ENCODE measurements at places on chromosomes 6 and 20.
A peak's percentile ranks its signal among the peaks of the same experiment; 100 is the strongest.

DNA sequence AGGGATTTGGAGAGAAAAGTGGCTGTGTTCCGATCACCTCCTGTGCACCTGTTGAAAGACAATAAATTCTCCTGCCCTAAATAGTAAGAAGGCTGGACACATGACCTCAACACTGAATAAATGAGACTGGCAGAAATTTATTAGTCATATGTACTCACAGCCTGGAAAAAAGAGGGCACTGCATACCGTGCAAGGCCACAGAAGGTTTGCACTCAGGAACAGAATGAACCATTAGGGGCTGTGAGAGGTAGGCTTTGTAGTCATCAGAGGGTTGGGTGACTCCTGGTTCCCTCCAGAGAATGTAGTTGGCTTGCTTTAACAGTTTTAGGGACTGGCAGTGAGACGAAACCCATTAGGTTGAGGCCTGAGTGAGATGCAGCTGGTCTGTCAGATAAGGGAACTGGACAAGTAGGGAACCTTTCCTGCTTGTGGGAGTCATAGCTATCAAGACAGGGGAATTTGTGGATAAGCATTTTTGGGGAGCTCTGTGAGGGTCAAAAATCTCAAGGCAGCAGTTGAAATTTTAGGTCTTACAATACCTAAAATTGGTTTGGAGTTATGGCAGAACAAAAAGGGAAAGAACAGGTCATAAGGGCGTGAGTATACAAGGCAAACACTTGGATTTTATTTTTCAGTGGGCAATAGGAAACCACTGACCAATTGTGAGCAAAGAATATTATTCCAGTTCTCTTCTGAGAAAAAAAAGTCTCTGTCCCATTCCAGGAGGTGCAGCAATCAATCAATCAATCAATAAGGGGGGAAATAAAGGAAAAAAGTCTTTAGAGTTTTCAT lies 67.9 kb upstream of the BTN3A2 start:
- DNase-seq, result no peak

GRCh38 chr6:6591778-6592465 lies 3.4 kb downstream of the LY86 start:
- DNase-seq, result no peak

DNA sequence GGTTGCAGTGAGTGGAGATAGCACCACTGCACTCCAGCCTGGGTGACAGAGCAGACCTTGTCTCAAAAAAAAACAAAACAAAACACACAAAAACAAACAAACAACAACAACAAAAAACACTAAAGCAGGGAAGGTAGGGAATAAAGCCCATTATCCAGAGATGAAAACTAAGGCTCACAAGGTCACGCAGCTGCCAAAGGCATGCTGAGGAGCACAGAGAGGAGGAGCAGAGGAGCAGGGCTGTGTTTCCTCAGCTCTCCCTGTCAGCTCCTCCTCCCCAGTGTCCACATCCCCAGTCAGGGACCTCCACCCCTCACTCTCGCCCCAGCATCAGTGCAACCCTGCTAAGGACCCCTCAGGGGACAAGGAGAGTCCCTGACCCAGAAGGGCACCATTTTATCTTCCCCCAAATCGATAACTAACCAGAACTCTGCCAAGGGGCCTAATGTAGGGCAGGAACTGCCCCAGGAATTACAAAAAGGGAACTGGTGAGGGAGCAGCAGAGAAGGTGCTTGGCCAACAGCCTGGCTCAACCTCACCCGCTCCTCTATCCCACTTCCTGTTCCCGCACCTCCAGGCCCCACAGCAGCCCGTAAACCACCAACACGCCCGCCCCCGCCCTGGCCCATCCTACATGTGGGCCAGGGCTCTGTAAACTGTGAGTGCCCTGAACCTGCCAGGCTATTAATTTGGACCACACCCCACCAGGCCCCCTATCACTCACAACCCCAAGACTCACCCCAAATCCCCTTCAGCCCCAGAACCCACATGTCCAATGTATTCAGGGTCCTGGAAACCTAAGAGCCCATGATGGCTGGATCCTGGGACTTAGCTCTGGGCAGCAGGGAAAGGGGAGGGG lies 9.0 kb downstream of the TEAD3 start:
- DNase-seq, result no peak

DNA sequence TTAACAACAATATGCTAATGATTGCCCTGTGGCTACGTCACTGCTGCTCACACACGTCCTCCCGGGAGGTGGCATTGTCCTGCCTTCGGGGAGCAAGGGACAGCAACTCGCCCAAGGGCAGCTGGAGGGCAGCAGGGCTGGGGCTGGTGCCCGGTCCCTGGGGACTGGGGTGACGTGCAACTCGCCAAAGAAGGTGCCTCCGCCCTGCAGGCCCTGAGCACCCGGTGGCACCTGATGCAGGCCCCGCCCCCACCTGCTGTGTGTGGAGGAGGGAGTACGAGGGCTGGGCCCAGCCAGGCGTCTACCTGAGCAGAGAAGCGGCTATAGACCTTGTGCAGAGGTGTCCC lies 64.8 kb upstream of the SLCO4A1 start:
- DNase-seq, result no peak

DNA sequence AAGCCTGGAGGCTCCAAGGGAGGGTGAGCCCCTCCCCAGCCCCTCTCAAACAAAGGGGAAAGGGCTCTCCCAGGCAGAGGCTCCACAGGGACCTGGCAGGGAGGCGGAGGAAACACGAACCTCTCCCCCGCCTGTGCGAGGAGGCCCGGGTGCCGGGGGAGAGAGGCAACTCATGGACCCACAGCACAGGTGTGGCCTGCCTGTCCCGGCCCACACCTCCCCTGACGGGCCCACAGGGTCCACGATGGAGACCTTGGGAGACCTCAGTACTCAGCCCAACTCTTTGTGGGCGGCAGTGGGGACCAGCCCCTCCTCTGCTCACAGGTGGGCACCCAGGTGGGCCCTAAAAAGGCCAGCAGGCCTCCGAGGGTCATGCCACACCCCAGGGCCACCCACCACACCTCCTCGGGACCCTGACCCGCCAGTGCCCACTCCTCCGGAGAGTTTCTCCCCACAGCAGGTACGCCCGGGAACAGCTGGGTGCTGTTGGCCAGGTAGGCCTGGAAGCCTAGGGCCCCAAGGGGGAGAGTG lies 12.2 kb downstream of the LAMA5 start:
- DNase-seq, result no peak

- no peak for DNase-seq
Measured at GRCh38 chr6:155317186-155317585, 2.9 kb upstream of the TFB1M start.

DNA sequence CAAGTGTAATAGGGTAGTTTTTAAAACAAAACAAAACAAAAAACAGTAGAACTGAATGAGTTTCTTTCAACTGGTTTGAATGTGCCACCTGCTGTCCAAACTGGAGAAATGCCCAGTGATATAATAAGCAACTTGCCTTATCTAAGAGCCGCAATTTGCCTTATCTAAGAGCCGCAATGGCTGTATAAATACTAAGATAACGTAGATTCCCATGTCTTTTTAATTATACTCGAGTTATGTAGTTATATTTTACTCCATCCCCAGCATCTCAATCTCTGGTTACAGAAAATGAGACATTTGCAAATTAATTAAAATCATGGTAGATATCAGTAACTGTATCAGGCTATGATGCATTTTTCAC lies 67.2 kb downstream of the RPP40 start:
- no peak for DNase-seq

- no peak for DNase-seq
Measured at GRCh38 chr6:159804504-159804903, 4.4 kb downstream of the PNLDC1 start.

DNA sequence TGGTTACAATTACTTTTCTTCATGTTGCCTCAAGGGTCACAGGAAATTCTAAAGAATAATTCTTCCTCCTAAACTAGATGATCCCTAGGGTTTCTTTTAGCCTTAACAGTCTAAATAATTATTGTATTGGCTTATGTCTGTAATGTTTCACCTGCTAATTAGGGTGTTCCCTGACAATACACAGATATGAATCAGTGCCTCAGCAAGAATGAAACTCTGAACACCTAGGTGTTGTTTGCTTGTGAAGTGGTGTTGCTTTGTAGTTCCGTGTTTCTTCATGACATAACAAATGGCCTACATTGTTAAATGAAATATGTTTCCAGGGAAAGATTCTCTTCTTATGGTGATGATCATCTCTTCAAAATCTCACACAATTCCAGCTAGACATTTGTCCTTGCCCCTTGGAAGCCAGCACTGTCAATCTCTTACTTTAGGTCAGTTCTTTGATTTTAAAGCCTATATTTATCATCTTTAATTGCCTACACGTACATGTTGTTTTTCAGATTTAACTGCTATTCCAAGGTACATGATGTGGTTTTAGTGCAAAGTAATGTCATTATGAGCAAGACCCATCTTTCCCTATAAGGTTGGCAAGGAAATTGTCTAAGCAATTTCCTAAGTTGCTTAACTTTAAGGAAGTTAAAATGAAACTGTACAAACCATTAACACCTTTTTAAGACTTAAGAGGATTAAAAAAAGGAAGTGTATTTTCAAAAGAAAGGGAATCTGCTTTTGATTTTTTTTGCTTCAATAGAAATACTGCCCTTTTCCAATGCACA lies 111.9 kb downstream of the TBC1D7 start:
- peak; percentile 44 for DNase-seq

GRCh38 chr6:157106487-157106886 lies 216.8 kb downstream of the TMEM242 start:
- no peak for DNase-seq

DNA sequence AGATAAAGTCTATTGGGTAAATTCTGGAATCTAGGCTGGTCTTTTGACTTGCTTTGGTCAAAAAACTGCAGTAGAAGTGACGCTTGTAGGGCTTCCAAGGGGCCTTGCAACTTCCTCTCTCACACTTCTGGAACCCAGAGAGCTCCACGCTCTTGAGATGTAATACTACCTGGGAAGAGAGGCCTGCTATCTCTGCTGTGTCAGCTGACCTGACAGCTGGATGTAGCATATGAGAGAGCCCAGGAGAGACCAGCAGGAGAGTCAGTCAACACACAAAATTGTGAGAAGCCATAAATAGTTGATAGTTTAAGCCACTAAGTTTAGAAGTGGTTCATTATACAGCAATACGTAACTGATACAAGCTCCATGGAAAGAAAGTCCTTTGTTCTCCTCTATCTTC lies 7.8 kb upstream of the RSPO3 start:
- DNase-seq, result no peak

GRCh38 chr20:40536808-40537207 lies 152.2 kb downstream of the MAFB start:
- no peak for DNase-seq

DNA sequence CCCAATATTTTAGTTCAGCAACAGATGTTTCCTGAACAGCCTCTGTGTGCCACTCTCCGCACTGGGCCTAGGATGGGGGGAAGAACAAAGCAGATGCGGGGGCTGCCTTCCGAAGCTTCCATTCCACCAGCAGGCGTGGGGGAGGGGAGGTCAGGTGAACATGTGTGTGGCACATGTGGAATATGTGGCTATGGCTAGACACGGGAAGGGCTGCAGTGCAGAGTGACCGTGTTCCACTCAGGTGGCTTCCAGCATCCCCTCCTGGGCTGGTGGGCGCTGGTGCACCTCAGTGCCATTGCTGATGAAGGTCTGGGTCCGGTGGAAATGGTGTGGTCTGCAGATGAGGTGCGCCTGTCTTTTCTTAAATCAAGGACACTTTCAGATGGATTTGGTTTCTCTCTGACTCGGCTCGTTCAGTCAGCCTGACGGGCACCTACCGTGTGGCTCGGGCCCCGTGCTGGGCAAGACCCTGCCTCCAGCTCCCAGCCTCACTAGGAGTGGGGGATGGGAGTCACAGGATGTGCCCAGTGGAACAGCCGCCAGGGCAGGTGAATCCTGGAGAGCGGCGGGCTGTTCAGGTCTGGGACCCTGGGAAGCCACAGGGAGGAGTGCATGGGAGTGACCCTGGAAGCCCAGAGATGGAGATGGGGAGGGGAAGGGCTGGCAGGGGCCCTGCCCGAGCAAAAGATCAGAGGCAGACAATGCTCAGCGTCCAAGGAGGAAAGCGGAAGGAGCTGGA lies 111.0 kb downstream of the SYCP2 start:
- DNase-seq, result no peak

DNA sequence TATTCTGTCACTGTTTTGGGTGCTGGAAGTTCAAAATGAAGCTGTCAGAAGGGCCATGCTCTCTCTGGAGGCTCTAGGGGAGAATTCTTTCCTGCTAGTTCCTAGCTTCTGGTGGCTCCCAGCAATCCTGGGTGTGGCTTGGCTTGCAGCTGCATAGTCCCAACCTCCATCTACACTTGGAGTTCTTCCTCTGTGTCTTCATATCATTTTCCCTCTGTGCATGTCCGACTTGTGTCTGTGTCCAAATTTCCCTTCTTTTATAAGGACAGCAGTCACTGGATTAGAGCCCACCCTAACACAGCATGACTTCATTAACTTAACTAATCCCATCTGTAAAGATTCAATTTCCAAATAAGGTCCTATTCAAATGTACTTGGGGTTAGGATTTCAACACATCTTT lies 23.3 kb upstream of the ENPP1 start:
- DNase-seq, result no peak

DNA sequence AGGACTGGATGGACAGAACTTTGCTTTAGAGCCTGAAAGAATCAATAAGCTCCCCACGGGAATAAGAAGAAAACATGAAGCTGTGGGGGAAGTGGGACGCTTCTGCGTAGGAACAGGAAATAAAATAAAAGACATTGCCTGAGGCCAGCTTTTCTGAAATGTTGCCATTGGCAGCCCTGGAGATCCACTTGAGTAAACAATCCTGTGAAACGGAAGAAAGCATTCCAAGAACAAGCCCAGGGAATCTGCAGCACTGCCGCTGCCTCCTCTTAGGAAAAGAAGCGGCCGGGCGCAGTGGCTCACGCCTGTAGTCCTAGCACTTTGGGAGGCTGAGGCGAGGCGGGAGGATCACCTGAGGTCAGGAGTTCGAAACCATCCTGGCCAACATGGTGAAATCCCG lies 182.3 kb upstream of the RALGAPA2 start:
- no peak for DNase-seq

- DNase-seq, result no peak
Measured at GRCh38 chr6:105453968-105454367, 51.1 kb upstream of the PREP start.

- no peak for DNase-seq
Measured at GRCh38 chr6:128118401-128118800, 217.5 kb upstream of the THEMIS start.

- no peak for DNase-seq
Measured at GRCh38 chr6:151254451-151255081, 14.8 kb downstream of the AKAP12 start.

DNA sequence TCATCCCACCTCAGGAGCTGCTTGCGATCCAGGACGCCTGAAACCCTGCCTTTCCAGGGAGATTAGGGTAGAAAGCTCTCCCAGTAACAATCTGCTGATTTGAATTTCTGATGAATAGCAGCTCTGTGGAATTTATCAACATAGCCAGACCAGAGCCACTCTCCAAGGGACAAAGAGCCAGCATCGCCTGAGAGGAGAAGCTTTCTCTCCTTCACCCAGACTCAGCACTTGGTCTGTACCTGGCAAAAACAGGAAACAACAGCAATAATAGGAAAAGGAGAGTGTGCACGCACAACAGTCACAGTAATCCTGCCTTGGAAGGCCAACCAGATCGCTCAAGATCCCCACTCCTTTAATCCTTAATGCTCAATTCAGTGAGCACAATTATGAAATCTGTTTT lies 22.3 kb upstream of the ROS1 start:
- DNase-seq, result no peak

GRCh38 chr6:156389296-156389695 lies 387.9 kb upstream of the ARID1B start:
- no peak for DNase-seq

All from NCI-H1417 treated with DMSO at 0.1 percent for 48 hours (cell line).